ENCODE measurements at places on chromosomes 16 and 17.
A peak's percentile ranks its signal among the peaks of the same experiment; 100 is the strongest.

GRCh38 chr16:10370096-10370726 lies 15.7 kb upstream of the ATF7IP2 start:
- DNase-seq = no peak

DNA sequence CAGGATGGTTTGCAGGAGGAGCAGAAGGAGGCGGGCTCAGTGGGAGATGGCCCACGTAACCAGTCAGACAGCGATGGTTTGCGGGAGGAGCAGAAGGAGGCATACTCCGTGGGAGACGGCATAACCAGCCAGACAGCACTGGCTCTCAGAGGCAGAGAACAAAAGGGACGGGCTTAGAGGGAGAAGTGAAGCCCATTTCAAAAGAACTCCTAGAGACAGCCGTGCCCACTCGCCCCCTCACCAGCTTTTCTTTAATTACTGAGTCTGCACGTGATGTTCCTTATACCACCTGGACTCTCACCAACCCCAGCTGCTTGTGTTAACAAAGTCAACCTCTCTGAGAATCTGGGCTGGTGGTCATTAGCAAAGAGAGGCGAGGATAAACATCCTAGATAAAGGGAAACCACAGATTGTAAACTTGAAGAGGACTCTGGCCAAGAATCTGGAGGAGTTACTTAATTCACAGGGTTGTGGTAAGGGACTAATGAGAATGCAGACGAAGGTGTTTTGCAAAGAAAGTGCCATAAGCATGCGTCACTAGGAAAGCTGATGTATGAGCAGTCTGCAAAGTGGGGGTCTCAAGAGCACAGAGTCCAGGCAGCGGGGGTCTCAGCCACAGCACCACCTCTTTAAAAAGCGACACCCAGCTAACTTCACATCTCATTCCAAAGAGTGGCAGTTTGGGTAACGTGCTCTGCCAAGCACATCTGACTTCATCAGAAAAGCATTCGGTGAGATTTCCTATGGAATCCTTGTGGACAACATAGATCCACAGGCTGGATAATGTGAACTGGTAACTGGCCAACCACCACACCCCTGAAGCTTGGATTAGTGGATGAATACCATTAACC lies 51.7 kb downstream of the NXN start:
- no peak for DNase-seq

- no peak for DNase-seq
Measured at GRCh38 chr17:13346996-13347762, 254.6 kb downstream of the HS3ST3A1 start.

DNA sequence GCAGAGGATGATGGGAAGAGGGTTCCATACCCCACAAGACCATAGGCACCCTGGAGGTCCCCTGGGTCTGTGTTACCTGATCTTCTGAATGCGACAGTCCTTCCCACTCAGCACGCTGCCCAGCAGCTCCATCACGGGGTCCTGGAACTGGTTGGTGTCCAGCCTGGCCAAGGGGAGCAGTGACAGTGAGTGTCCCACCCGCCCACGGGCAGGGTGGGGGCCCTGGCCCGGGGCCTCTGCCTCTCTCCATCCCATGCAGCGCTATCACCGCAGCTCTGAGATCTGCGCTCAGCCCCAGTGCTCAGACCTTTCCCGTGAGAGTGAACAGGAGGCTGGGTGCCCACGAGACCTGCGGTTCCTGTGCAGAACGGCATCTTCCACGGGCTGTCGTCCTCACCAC lies 15.6 kb downstream of the NLRC3 start:
- no peak for DNase-seq

DNA sequence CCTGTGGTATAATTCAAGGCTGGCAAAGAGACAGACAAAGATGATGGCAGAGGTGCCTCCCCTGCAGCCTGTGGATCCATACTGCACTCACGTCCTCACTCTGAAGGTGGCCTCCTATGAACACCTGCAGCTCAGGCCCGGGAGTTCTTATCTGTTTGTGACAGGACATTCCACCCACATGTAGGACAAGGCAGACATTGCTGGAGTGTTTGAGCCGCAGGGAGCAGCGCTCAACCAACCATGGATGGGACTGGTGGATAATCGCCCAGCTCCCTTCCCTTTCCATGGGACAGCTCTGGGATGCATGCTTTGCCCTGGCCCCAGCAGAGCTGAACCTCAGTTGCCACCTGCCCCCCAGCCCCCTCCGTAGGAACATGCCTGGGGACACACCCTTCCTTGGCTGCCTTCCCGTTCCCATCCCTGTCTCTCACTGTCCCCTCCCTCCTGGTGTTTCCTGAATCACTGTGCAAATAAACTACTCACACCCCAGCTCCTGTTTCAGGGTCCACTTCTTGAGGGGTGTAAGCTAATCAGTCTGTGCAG lies 22.2 kb downstream of the ITPRIPL2 start:
- DNase-seq = no peak

GRCh38 chr17:21176773-21177395 lies 37.1 kb downstream of the TMEM11 start:
- DNase-seq = peak; percentile 21

GRCh38 chr17:54982399-54982798 lies 13.8 kb downstream of the STXBP4 start:
- no peak for DNase-seq

- no peak for DNase-seq
Measured at GRCh38 chr16:71645450-71645849, 19.5 kb downstream of the MARVELD3 start.

All from coronary artery (tissue), 2 donors.